ENCODE measurements at places on chromosomes 5 and 9.

GRCh38 chr9:38431116-38431515 lies 6.9 kb upstream of the IGFBPL1 start:
- no peak for DNase-seq

DNA sequence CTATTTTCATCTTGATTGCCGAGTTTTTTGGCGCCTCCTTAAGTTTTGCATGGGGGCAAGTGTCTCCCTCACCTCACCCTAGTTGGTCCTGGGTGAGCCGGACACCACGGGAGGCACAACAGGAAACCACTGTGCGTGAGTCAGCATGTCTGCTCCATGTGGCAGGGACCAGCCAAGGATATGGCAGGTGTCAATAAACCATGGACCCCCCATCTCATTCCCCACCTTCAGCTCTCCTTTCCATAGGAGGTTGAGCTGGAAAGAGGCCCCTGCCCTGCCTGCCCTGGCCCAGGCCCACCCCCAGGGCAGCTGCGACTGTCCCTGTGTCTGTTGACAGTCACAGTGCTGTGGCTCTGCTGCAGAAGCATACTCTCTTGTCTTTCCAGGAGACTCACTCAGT lies 3.1 kb downstream of the SPACA9 start:
- no peak for DNase-seq

DNA sequence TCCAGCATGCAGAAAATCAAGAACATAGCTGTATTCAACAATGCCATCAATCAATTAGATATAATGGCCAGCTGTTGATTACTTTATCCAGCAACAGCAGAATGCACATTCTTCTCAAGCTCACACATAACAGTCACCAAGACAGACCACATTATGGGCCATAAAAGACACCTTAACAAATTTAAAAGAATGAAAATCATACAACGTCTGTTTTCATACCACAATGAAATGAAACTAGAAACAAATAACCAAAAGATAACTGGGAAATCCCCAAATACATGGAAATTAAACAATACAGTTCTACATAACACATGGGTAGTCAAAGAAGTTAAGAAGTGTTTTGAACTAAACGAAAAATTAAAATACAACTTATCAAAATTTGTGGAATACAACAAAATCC lies 130.9 kb upstream of the GNA14 start:
- no peak for DNase-seq

DNA sequence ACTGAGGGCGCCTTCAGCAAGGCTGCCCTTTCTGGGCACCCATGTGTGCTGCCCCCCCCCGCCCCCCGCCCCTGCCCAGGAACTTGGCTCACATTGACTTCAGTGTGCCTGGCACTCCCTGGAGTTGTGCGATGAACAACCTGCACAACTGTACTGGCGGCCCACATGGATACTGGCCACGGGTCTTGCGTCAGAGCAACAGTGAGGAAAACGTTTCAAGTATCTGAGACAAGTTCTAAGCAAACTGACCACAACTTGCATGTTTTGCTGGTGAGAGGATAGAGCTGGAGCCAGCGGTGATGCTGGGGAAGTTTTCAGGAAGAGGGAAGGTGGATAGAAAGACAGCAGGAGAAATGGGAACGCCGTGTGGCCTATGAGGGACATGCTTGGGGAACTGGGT lies 45.4 kb downstream of the HABP4 start:
- DNase-seq, result no peak

DNA sequence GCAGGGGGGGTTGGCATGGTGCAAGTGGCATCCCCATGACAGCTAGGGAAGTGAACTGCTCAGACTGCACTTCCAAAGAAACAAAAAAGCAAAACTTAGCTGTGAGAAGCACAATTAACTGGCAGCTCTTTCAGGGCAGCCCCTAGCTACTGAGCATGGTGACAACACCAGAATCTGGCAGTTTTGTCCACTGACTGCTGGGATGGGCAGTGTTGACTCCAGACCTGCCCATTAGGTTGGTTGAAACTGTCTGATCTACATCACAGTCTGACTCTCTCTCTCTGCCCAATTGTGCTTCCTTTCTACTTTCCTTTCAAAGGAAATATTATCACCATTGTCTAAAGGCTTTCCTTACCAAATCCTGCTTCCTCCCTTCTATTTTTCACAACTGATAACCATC lies 12.5 kb upstream of the RAD23B start:
- DNase-seq, result no peak

DNA sequence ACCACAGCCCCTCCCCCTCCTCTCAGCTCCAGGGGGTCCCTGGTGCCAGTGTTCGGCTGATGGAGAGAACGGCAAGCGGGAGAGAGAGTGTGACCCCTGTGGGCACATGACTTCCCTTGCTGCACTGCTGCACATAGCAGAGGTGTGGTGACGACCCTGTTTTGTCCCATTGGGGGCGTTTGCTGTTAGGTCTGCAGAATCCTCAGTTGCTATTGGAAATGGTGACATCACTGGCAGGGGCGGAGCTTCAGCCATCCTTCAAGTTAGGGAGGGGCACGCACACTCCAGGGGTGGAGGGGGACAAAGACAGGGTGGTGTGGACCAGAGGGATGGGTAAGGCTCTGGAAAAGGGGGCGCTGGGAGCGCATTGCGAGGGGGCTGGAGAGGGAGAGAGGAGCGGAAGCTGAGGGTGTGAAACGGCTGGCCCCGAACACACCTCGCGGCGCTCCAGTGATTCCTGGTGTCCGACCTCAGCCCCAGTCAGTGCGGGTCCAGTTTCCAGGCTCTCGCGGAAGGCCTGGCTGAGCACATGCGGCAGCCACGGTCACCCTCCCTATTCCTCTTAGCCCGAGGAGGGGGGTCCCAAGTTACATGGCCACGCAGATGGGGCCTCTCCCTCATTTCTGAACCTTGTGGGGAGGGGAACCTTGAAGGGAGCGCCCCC lies 764 bp upstream of the GRIN1 start:
- no peak for DNase-seq

DNA sequence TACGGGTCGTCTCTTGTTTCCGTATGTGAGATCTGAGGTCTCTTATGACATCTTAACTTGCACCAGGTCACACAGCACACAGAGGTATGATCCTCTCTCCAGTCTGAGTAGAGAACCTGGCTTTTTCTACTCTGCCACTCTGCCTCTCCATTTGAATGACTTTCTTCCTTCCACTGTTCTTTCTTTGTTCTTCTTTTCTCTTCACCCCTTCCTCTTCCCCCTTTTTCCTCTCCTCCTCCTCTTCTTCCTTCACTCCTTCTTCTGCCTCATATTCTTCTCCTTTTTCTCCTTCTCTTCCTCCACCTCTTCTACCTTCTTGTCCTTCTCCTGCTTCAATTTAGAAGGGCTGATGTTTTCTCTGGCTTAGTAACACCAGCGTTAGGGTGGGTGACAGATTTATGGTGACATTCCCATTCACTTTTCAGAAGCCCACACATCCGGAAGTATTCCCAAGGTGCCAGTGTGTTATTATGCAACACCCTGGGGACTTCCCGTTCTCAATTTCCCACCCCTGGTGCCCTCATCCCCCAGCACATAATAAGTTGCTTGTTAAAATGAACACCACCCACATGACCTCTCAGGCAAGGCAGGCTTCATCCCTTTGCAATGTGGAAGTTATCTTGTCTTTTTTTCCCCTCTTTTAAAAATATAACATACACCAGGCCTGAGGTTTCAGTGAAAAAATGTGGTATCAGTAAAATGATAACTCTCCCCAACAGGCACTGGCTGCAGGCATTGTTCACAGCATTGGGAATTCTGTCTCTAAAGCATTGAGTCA lies 122.0 kb downstream of the PAPPA start:
- DNase-seq, result no peak

GRCh38 chr5:139760066-139761056 lies 35.2 kb upstream of the PSD2 start:
- no peak for DNase-seq

DNA sequence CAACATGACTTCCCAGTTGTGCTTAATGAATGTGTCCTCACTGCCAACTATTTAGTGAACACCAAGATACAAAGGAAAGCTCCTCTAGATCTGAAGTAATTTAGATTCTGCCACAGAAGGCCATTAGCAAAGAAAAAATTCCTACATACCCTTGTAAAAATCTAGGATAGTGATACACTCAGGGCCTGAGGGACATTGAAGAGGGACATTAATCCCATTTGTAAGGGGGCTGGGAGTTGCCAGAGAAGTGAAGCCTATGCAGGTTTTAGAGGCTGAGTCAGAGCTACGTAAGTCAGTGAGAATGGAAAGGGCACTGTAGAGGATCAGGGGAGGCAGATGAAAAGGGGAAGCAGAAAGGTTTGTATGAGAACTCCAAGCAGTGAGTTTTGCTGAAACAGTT lies 286.9 kb upstream of the TARS1 start:
- no peak for DNase-seq

- DNase-seq, result no peak
Observed at GRCh38 chr5:14309199-14309598, 166.1 kb downstream of the TRIO start.

- no peak for DNase-seq
Observed at GRCh38 chr5:93990504-93991070, 249.2 kb upstream of the POU5F2 start.

- no peak for DNase-seq
Observed at GRCh38 chr5:175166026-175166425, 278.0 kb downstream of the DRD1 start.

- no peak for DNase-seq
Observed at GRCh38 chr5:155906046-155906445, 420.9 kb upstream of the SGCD start.

- DNase-seq, result no peak
Observed at GRCh38 chr9:7982907-7983306, 183.3 kb upstream of the DMAC1 start.

DNA sequence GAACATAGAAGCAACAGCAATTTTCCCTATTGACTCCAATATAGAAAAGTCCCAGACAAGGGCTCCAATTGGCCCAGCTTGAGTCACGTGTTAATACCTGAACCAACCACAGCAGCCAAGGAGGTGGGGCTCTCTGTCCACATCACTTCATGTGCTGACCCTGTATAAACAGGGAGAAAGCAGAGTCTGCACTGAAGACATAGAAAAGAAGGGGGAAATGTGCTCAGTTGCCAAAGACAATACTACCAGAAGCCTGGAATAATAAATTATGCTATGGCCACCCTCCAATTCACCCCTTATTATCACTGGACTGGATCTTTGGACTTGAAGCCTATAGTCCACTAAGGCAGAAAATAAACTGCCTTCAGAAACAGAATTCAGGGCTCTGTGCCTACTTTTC lies 275.4 kb downstream of the EPB41L4A start:
- DNase-seq, result no peak

DNA sequence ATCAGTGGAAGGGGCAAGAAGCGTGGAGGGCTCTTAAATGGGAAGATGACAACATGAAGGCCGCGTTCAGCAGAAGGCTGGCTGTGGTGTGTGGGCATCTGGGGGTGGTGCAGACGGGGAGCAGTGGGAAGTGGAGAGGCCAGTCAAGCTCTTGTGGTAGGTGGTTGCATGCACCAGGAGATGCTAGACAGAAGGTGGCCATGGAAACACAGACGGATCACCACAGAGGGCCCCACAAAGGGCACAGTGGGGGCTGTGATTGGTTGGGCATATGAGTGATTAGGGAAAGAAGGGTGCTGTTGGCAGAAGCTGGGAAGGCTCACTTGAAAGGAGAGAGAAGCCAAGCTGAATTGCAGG lies 14.7 kb downstream of the MTMR12 start:
- no peak for DNase-seq

- no peak for DNase-seq
Observed at GRCh38 chr9:106930477-106930876, 67.5 kb downstream of the ZNF462 start.

GRCh38 chr5:7781899-7782298 lies 69.0 kb downstream of the CFAP90 start:
- DNase-seq, result no peak

DNA sequence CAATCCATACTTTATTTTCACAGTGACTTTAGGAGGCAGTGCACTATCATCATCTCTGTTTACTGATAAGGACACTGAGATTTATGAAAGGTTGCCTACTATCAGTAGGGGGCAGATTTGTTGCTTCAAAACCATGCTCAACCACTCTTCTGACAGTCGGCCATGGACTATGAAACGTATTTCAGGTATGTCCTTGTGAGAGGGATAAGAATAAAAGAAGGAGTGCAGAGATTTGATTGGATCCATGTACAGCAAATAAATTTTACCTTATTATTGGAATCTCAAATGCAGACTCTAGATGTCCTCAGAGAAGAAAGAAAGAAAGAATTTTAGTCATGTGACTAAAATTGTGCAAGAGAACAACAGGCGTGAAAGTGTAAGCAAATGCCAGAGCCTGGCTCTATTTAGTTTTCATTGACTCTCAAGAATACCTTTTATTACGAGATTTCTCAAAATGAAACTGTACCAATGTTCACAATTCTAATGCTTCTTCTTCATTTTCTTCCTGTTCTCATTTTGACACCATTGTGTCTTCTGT lies 296.6 kb upstream of the RASA1 start:
- no peak for DNase-seq
